ENCODE measurements at places on chromosomes 2 and 18.

DNA sequence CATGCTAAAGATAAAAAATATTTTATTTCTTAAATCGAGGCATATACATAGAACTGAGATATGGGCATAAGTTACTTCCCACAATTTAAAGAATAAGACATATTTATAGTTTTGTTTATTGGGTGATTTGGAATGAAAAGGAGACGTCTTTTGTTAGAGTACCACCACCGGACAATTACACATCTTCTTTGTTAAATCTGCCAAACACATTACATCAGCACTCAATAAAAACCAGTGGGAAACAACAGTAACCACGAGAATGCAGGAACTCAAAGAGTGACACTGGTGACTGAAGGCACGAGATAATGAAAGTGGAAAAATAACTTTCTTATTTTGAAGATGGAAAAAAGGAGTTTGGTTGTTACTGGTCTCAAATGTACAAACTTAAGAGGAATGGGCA, 92.6 kb upstream of the TFCP2L1 start:
- DNase-seq, result no peak

GRCh38 chr2:225076125-225076524, 33.9 kb upstream of the DOCK10 start:
- DNase-seq, result no peak

- DNase-seq, result no peak
Measured at GRCh38 chr2:124804014-124804940, 779.2 kb downstream of the CNTNAP5 start.

DNA sequence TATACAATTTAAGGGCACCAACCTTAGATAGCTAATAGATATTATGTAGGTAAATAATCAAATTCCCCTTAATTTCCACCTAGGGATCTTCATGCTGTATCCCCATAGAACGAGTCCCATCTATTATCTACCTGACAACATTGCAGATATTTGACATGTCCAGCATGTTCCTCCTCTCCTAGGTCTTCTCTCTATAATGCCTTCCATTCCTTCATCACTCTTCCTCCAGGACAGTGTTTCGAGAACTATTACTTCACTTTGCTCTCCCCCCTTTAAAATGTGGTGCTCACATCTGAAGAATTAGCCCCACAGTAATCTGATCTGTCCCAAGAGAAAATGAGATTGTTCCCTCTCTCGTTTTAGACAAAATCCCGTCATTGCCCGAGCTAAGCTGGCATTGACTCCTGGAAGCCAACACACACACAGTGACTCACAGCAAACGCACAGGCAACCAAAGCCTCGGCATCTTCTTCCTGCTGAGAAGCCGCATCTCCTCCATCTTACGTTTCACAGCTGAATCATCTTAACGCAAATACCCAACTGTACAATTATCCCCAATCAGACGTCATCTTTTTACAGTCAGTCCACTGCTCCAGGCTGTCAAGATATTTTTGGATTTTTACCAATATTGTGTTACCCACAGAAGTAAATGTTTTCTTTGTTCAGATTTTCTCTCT, 162.9 kb upstream of the AGAP1 start:
- DNase-seq, result no peak

DNA sequence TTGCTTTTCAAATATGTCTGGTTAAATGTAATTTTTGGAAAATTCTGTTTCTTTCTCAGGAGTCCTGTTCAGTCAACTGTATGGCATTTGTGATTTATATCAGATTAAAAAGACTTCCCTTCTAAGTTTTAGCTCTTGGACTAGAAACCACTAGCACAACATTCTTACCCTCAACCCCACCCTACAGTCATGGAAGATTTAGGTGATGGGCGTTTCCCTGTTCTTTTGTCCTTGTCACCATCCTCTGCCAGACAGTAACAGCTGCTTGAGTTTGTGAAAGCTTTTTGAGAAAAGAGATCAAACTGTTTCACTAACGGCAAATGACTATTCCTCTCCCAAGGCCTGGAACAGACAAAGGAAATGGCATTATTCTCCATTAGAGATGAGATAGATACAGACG, 31.8 kb downstream of the SERPINB5 start:
- DNase-seq, result no peak

DNA sequence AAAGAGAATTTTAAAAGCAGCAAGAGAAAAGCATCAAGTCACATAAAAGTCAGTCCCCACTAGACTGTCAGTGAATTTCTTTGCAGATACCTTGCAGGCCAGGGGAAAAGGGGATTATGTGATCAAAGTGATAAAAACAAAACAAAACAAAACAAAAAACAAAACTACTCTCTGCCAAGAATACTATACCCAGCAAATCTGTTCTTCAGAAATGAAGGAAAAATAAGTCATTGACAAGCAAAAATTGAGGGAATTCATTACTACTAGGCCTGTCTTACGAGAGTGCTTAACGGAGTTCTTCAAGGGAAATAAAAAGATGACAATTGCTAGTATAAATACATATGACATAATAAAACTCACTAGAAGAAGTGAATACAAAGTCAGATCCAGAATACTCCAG, 245.5 kb upstream of the CHST9 start:
- DNase-seq, result no peak

- no peak for DNase-seq
Measured at GRCh38 chr2:53378791-53379190, 388.8 kb upstream of the CHAC2 start.

DNA sequence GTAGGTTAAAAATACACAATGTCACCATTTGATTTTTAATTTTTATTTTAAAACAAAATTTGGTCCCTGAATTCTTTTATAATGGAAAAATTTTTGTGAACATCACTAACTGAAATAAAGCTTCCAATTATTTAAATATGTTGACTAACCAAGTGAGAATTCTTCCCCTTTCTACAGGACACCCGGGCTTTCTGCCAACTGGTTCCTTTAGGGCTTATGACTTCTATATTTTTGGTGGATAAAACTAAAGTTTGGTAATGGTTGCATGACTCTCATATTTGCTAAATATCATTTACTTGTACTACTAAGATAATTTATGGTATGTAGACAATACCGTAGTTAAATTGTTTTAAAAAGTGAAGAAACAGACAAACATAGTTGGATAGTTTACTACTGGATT, 291.0 kb upstream of the DOK6 start:
- DNase-seq, result no peak

- no peak for DNase-seq
Measured at GRCh38 chr2:67534745-67535144, 137.6 kb downstream of the ETAA1 start.

GRCh38 chr2:11177871-11178690, 22.8 kb downstream of the SLC66A3 start:
- DNase-seq, result no peak

- no peak for DNase-seq
Measured at GRCh38 chr2:140876015-140876414, 1254.8 kb downstream of the LRP1B start.

DNA sequence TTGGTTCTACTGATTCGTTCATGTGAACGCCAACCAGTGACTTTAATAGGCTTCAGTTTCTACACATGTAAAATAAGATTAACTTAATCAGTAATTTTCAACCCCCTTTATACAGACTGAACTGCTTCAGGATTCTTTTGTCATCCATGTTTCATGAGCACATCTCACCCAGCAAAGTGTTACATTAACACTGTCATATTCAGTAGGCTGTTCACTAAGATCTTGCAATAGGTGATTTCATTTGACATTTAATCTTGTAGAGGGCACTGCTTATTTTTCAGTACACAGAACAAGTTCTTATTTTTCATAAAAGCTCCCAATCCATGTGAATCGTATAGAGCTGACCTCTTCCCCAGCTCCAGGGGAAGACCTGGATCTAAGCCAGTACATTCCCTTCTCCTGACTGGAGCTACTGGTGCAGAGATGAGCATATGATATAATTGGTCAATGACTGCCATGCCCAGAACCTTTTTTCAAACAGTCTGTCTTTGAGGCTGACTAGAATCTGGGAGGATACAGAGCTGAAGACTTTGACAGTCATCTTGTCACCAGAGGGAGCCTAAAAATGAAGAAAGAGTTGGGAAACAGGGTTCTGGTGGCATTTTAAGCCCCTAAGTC, 72.2 kb upstream of the CHRNA1 start:
- DNase-seq, result no peak

- DNase-seq, result no peak
Measured at GRCh38 chr18:55862693-55863390, 274.9 kb upstream of the TCF4 start.

GRCh38 chr2:111116843-111117597, 3.7 kb upstream of the BCL2L11 start:
- no peak for DNase-seq

GRCh38 chr2:173607606-173608311, 253.1 kb downstream of the CDCA7 start:
- no peak for DNase-seq

DNA sequence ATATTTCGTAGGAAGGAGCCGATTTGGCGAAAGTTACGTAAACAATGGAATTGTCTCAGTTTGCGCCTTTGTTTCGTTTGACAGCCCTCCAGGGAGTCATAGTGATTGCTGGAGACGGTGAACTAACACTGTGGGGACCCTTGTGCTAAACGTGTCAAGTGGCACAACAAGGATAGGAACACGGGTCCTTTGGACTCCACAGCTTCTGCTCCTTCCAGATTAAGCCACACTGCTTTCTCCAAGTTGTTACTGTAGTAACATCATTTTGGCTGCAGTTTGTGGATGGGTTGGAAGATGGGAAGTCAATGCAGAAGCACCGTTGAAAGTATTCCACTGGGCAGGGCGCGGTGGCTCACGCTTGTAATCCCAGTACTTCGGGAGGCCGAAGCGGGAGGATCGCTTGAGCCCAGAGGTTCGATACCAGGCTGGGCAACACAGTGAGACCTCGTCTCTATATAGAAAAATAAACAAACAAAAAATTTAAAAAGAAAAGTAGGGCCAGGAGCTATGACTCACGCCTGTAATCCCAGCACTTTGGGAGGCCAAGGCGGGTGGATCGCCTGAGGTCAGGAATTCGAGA, 636 bp upstream of the IMMT start:
- no peak for DNase-seq

DNA sequence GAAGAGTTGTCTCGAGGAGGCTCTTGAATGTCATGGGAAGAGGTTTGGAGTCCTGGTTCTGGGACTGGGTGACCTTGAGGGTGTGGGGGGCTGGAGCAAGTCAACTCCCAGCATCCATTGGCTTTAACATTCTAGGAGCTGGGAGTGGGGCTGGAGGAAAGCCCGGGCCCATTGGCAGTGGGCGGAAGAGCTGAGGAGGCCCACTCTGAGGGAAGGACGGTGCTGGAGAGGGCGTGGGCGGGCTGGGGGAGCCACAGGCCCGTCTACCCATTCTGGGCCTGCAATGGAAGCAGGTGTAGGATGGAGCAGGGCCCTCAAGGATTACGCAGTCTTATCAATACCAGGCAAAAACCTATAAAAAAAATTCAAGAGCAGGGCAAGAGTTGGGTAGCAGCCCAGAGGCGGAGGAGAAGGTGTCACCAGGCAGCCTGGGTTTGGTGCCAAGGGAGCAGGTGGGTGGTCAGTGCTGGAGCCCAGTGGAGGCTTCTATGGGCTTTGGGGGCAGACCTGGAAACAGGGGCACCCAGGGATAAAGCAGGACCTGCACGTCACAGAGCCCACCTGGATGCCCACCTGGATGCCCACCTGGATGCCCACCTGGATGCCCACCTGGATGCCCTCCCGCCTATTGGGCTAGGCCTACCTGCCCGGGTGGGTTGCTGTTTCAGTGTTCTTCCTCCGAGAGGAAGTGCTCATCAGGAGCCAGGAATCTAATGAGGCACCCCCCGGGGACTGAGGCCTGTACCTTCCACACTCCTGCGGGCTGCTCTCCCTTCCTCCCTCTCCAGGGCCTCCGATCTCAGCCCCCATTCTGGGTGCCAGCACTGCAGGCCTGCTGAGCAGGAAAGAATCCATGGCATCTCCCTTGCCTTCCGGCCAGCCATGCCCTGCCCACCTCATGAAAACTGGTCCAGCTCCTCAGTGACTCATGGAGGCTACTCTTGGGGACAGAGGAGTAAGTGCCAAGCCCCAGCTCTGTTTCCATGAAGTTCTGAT, 71.3 kb downstream of the CTIF start:
- DNase-seq, result no peak

GRCh38 chr2:8709611-8710010, 27.8 kb downstream of the ID2 start:
- DNase-seq, result no peak

GRCh38 chr2:216850665-216851322, 9.1 kb downstream of the TNP1 start:
- DNase-seq, result no peak

DNA sequence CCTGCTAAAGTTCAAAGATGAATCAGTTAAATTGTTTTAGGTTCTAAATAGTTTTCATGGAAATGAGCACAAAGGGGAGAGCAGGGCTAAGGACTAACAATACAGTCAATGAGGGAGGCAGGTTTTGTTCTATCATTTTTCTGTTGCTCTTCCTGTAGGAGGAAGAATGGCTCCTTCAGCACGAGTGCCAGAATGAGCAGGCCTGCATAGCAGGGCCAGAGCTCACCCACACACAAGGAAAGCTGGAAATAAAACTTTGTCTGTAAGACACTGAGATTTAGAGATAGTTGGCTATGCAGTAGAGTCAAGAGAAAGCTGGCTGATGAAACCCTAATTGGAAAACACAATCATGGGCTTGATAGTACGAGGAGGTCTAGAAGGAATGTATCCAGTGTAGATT, 313.3 kb downstream of the MBD2 start:
- DNase-seq, result no peak

DNA sequence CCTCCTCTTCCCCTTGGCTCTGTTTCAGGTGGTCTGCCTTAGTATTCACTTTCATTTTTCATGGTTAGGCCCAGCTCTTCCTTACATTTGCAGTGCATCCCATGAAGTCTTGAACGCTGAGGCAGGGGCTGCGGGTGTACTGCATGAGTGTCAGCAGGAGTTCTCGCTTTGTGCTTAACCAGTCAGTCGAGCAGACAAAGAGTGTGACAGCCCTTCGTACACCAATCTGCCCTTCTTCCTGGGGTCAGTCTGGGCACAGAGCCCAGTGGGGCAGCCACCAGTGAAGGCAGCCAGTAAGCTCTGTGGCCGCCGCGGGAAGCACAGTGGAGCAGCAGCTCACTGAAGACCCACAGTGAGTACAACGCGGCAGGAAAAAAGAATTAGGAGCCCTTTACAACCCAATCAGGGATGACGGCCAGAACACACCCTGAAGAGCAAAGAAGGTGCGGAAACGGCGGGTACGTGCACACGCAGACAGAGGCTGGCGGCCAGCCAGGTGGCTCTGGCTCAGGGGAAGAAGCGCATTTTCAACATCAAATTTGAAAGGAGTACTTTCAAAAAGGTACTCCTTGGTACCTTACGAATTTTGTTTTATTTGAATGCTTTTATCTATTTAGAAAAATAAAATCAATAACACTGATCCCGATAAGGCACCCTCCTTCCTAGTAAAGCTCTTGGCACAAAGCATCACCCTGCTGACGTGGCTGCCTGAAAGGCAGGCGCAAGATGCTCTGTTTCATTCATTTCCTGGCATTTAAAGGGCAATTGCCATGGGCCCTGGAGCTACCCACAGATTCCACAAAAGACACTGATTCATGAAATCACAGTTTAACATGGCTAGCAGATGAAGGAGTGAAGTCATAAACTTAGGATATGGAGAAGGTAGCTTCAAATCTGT, 47.0 kb upstream of the SEMA4C start:
- DNase-seq, result no peak

DNA sequence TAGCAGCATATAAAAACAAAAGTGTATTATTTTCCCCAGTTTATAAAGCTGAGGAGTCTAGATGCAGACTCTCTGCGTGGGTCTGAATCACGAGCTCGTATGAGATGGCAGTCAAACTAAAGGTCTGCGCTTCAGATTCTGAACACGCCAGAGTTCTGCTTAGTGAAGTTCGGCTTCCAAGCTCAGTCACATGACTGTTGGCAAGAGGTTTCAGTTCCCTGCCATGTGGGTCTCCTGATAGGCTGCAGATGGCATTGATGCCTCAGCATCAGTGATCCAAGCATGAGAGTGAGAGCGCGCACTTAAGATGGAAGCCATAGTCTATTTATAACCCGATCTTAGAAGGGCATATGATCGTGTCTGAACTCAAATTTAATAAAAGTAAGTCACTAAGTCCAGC, 242.8 kb upstream of the DOK6 start:
- no peak for DNase-seq

All from iPS DF 19.7 (cell line).